ENCODE measurements at places on chromosomes 7 and 10.

- no peak for DNase-seq
These were observed 180.9 kb downstream of the JCAD start for GRCh38 chr10:29878492-29878891.

DNA sequence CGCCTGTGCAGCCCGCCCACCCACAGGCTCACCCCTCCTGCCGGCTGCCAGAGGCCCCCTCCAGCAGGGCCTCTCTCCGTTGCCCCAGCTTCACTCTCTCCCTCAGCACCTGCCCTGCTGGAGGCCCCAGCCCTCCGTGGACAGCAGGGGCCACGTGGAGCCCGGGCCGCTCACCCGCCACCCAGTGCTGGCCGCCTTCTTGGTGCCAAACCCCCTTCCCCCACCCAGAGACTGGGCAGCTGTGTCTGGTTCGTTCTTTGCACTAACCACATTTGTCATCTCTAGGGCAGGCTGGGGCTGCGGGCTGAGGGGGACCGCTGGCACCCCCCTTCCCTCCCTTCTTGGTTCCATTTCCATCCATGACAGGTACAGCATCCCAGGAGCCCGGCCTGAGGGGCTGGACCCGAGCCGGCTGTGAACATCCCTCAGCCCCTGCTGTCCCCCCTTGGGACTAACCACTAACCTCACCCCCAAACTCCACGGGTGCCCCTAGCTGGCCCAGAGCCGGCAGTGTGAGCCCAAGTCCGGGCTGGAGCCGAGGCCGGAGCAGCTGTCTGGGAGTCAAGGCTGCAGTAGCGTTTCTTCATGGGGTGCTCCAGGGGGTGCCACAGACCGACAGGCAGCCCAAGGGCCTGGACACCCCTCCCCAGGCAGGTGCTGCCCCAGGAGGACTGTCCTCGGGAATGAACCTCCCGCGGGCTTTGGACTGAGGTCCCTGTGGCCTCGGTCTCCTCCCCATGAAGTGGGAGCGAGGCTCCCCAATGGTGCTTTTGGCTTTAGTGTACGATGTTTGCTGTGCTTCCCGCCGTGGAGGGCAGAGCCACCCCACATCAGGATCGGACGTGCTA lies 25.5 kb upstream of the AMZ1 start:
- DNase-seq: no peak

DNA sequence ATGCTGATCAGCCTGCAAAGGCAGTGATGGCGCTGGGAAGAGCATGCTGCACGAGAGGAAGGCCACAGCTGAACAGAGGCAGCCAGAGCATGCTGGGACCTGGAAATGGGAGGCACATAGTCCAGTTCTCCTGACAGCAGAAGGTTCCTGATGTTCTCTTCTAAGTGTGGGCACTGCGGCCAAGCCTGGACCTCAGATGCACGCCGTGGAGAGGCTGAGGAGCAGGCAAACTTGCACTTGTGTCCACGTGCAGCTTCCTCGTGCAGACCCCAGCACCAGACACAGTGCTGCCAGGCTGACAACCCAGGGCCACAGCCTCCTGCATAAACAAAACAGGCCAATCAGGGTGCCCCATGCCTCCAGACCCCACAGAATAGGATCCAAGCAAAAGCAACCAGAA lies 93.5 kb upstream of the LANCL2 start:
- no peak for DNase-seq

DNA sequence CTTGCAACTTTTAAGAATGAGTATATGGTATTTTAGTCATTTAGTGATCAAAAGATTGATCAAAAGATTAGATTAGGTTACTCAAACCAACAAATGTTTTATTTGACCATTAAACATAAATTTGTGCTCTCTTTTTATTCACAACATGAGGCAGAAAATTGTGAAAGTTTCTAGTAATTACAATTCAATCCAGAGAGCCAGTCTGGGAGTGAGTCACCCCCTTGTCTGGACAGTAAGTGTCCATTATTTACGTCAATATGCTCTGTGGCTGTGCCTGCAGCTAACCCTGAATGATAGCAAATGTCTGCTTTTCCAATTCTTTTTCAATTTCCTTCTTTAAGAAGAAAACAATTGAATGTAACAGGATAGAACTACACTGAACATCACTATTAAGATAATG lies 27.9 kb downstream of the GNG11 start:
- no peak for DNase-seq

DNA sequence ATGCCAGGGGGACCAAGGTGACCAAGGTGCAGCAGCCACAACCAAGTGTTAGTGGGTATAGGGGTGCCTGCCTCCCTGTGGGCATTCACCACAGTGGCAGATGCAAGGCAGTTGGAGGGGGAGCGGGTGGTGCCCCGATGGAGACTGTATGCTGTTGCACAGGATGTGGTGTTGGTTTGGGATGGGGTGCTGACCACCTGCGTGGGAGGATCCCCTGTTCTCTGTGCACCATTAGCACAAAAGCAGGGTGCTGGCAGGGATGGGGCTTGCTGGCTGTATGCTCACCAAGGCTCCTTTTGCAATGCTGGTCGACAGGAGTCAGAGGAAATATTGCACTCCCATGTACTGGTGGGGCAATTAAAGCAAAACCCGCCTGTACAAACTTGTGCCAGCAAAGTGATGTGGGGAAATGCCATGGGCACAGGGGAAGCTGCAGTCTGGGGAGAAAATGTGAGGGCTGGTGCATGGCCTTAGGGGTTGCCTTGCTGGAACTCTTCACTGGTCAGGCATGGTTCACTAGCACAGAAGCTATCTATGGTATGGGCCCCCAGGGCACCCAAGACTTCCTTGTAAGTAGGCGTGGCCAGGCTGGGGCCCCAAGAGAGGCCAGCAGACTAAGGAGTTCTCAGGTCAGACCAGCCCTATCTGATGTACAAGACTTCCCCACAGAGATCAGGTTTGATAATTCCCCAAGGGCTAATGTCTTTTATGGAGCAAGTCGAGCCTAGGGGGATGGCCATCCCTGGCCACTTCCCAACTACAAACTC lies 51.9 kb upstream of the GNAT3 start:
- DNase-seq: no peak

GRCh38 chr10:103638948-103639347 lies 145.4 kb downstream of the NEURL1 start:
- no peak for DNase-seq

DNA sequence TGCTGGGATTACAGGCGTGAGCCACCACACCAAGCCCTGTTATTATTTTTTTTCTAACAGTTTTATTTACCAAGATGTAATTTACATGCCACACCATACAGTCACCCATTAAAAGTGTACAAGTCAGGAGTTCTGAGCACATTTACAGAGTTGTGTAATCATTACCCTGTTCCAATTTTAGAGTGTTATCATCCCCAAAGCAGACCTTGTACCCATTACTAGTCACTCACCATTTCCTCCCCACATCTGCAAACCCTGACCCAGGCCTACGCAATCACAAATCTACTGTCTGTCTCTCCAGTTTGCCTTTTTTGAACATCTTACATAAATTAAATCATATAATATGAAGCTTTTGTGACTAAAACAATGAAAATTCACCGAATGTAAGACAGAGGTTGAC lies 402.9 kb upstream of the FOXK1 start:
- DNase-seq: no peak
